NCI-H1436 treated with DMSO at 0.1 percent for 48 hours (cell line): ENCODE measurements at places on chromosomes 12 and 14.

DNA sequence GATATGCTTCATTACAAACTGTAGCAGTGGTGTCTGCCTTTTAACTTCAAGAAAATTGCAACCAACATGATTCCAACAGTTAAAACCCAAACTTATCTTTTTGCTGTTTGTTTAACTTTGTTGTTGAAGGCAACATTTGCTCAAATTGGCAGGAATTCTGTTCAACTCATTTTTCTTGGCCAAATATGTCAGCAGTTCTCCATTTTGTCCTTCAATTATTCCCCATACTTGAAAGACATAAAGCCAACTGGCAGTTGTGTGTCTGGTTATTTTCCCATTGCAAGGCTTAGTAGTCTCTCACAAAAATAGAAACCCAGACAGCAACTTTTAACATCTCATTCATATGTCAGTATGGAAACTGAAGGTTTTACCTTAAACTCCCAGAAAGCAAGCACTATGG, 146.3 kb downstream of the LRIG3 start:
- no peak for DNase-seq

GRCh38 chr14:89672636-89673511, 255.8 kb upstream of the FOXN3 start:
- DNase-seq, result no peak

DNA sequence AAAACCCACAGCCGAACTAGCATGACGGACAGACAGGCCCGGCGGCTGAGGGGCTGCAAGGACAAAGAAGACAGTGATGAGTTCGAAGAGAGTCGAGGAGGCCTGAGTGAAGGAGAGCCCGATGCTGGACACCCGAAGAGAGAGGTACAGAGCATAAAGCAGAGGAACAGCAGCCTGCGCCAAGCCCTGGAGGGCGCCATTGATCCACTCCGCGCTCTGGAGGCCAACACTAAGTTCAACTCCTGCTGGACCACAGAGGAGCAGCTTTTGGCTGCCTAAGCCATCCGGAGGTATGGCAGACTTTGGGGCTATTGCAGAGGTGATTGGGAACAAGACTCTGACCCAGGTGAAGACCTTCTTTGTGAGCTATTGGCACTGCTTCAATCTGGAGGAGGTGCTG, 7.8 kb upstream of the PLXNC1 start:
- DNase-seq, result no peak

- DNase-seq, result no peak
These were observed 6.8 kb downstream of the GLIPR1 start for GRCh38 chr12:75487308-75487707.

- DNase-seq, result no peak
These were observed 23.0 kb downstream of the OR10P1 start for GRCh38 chr12:55659486-55660385.

DNA sequence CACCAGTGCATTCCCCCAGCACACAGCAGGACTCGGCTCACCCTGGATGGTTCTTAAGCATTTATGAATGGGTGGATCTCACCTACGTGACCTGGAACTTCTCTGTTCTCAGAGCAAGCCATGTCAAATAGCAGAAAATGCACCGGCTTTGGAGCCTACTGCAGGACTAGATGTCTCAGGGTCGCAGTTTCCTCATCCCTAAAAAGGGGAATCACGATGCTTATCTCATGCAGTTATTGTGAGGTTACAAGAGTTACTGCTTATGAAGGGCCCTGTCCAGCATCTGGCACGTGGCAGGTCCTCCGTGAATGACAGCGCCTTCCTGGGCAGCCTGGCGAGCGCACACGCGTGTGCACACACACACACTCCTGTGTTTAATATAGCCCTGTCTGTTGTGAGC, 128.5 kb downstream of the ETV6 start:
- no peak for DNase-seq

- DNase-seq, result no peak
These were observed 1176.7 kb upstream of the SEL1L start for GRCh38 chr14:82710267-82710841.

GRCh38 chr14:83940253-83940652, 1589.7 kb upstream of the FLRT2 start:
- DNase-seq, result no peak
